T-cell (primary cell): ENCODE measurements at places on chromosomes 12 and 14.

DNA sequence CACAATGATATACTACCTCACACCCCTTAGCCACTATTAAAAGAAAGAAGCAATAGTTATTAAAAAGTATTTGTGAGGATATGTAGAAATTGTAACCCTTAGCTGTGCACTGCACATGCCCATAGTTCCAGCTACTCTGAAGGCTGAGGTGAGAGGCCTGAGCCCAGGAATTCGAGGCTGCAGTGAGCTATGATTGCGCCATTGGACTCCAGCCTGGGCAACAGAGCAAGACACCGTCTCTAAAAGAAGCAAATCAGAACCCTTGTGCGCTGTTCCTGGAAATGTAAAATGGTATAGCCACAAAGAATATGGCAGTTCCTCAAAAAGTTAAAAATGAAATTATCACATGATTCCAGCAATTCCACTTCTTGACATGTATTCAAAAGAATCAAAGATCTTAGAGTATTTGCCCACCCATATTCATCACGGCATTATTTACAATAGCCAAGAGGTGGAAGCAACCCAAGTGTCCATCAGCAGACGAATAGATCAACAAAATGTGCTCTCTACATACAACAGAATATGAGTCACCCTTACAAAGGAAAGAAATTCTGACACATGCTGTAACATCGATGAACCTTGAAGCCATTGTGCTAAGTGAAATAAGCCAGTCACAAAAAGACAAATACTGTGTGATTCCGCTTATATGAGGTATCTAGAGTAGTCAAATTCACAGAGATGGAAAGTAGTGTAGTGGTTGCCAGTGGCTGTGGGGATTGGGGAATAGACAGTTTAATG is 23.7 kb upstream of the YLPM1 start:
- H3K27me3 ChIP-seq = no peaks in the 10 kb centered on the region
- DNase-seq = no peak

DNA sequence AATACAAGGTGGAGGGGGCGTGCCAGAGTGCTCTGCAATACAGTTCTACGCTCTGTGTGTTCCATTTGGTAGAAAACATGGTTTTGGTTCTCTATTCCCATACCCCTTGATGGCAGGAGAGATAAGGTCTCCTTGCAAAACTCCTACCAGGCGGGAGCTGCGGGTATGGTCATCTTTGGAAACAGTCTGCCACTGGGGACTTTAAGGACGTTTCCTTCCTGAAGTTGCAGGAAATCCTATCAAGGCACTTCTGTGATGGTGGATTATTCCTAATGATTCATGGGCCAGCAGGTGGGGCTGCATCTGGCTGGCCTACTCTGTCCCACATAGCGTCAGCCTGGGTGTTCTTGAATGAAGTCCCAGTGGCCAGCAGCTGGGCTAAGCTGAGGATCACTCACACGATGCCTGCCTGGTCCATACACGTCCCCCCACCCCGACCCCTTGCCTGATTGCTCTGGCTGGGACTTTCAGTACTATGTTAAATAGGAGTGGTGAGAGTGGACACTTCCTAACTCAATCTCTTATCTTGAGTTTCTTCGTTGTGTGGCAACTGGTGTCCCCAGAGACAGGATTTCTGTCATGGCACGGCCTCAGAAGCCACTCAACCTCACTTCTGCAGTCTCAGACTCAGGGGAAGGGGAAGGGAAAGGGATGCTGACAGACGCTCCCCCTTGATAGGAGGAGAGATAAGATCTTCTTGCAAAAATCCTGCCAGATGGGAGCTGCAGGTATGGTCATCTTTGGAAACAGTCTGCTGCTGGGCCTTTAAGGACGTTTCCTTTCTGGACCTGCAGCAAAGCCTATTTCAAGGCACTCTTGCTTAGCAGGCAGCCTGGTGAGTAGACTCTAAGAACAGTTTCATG is 61.0 kb upstream of the FKBP4 start:
- H3K4me3 ChIP-seq = no peak overlapping the region
- no peak for DNase-seq
- H3K27ac ChIP-seq = no peak overlapping the region
- H3K27me3 ChIP-seq = no peaks in the 10 kb centered on the region
- H3K36me3 ChIP-seq = no peaks in the 10 kb centered on the region

- no peaks in the 10 kb centered on the region for H3K27me3 ChIP-seq
- no peak overlapping the region for H3K4me3 ChIP-seq
Observed at GRCh38 chr14:75044322-75044721, 6.9 kb downstream of the MLH3 start.

DNA sequence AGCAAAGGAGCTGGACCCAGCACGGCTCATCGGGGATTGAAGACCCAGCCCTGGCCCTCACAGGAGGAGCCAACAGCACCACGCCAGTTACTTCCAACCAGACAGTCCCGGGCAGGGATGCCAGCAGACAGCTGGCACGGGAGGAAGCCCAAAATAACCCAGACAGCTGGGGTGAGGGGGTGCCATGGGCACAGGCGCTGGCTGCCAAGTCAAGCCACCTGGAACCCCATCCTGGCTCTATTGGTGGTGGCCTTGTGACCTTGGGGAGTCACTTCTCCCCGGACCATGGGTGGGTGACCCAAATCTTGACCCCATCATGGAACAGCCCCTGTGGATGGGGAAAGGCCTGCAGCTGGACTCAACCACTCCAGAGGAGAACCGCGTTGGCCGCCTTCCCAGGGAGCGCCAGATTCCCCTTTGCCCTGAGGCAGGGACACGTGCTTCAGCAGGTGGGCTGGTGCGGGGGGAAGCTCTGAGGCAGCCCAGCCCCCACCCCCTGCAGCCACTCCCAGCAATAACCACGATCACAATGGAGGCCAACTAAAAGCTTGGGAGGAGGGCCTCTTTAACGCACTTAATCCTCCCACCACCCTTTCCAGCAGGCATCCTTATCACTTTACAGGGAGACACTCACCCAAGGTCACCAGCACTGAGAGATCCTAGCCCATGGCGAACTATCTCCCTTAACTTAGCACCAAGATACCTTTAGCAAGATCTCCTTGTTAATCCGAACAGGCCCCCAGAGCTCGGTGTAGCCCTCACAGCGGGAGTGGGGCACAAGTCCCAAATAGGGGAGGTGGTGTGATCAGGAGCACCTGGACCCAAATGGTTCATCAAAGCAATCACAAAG is 4.7 kb upstream of the RHOF start:
- H3K27me3 ChIP-seq = no peaks in the 10 kb centered on the region
- H3K4me3 ChIP-seq = peak overlapping the region; percentile 15
- H3K36me3 ChIP-seq = peaks cover 6% of the 10 kb centered on the region

DNA sequence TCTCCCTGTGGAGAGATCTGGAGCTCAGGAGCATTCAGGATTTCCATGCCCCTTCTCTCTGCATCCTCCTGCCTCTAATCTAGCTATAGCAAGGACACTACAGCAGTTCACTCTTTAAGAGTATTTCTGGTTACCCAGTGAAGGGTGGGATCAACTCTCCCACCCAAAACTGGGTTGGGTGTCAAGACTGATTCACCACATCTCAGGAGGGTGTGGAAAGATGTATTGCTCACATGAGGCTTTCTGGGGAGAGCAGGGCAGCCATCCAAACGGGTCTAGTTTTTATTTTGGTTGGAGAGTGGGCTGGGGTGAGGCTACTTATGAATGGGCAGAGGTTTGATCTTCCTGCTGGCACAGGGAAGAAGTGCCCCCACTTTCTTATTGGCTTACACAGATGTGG is 18.6 kb downstream of the C12orf75 start:
- no peak for DNase-seq
- H3K36me3 ChIP-seq = no peaks in the 10 kb centered on the region
- no peak overlapping the region for H3K27ac ChIP-seq
- no peak overlapping the region for H3K4me3 ChIP-seq
- peaks cover 4% of the 10 kb centered on the region for H3K4me1 ChIP-seq
- no peaks in the 10 kb centered on the region for H3K27me3 ChIP-seq

- H3K4me1 ChIP-seq = no peaks in the 10 kb centered on the region
- no peaks in the 10 kb centered on the region for H3K36me3 ChIP-seq
- no peaks in the 10 kb centered on the region for H3K27me3 ChIP-seq
- H3K27ac ChIP-seq = no peak overlapping the region
Observed at GRCh38 chr14:55470025-55470424, 29.6 kb upstream of the TBPL2 start.

GRCh38 chr14:44383636-44384035 is 123.4 kb downstream of the FSCB start:
- no peak overlapping the region for H3K27ac ChIP-seq
- H3K4me3 ChIP-seq = no peak overlapping the region
- no peaks in the 10 kb centered on the region for H3K27me3 ChIP-seq
- H3K36me3 ChIP-seq = no peaks in the 10 kb centered on the region
- no peaks in the 10 kb centered on the region for H3K4me1 ChIP-seq

DNA sequence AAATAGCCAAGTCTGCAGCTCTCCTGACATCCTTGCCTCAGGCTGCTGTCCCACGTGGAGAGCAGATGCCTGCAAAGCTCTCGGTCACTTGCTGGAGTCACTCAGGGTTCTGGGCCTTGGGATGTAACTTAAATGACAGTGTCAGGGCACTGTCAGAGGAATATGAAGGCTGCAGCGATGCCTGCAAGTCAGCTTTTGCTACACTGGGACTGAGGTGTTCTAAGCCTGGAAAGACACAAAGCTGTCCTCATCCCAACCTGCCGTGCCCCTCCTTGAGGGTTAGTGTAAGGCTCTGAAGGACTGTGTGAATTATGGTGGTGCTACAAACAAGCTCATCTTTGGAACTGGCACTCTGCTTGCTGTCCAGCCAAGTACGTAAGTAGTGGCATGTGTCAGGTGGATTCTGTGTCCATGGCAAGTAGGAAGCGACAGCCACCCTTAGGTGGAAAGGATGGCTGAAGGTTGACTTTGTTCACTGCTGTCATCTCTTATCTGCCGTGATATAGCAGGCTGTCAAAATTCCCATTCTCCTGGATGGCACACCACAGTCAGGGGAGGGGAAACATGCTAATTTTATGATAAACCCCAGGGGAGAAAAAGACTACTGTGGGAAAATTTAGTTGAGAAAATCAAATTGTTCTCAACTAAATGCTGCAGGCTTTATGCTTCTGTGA is 79.9 kb downstream of the DAD1 start:
- H3K4me3 ChIP-seq = peak overlapping the region; percentile 33
- peaks cover 51% of the 10 kb centered on the region for H3K4me1 ChIP-seq
- H3K27me3 ChIP-seq = no peaks in the 10 kb centered on the region
- DNase-seq = no peak
- H3K36me3 ChIP-seq = no peaks in the 10 kb centered on the region

- no peaks in the 10 kb centered on the region for H3K27me3 ChIP-seq
- no peak for DNase-seq
- H3K4me3 ChIP-seq = no peak overlapping the region
- no peak overlapping the region for H3K27ac ChIP-seq
Observed at GRCh38 chr12:68521321-68521839, 89.3 kb upstream of the RAP1B start.

- no peaks in the 10 kb centered on the region for H3K4me1 ChIP-seq
- peaks cover 30% of the 10 kb centered on the region for H3K36me3 ChIP-seq
- DNase-seq = no peak
- no peak overlapping the region for H3K27ac ChIP-seq
- no peaks in the 10 kb centered on the region for H3K27me3 ChIP-seq
Observed at GRCh38 chr12:113286712-113287111, 48.2 kb downstream of the SLC8B1 start.

GRCh38 chr12:1515428-1515827 is 79.0 kb downstream of the FBXL14 start:
- DNase-seq = no peak
- no peaks in the 10 kb centered on the region for H3K4me1 ChIP-seq
- H3K27ac ChIP-seq = no peak overlapping the region
- no peak overlapping the region for H3K4me3 ChIP-seq

GRCh38 chr14:34749408-34749807 is 35.0 kb upstream of the CFL2 start:
- H3K36me3 ChIP-seq = peaks cover 11% of the 10 kb centered on the region
- no peaks in the 10 kb centered on the region for H3K27me3 ChIP-seq
- DNase-seq = no peak
- no peaks in the 10 kb centered on the region for H3K4me1 ChIP-seq
- no peak overlapping the region for H3K4me3 ChIP-seq

- H3K4me3 ChIP-seq = no peak overlapping the region
- peaks cover 18% of the 10 kb centered on the region for H3K36me3 ChIP-seq
- no peaks in the 10 kb centered on the region for H3K27me3 ChIP-seq
Observed at GRCh38 chr12:100077367-100077766, 65.3 kb downstream of the BLTP3B start.

DNA sequence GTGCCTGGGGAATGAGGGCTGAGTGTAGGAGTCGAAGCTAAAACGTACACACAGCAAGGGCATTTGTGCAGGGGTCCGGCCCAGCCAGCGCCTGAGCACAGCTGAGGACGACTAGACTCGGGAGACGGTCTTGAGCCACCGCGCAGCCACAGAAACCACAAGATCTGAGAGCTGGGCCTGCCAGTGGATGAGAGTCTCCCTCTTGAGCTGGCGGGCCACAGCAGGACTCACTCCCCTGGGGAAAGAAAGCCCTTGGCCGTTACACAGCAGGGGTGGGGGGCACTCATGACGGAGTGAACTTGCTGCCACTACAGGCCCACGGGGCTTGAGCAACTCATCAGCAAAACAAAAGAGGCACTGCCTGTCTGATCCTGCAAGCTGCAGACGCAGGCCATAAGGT is 23.0 kb downstream of the STX2 start:
- no peaks in the 10 kb centered on the region for H3K27me3 ChIP-seq
- DNase-seq = no peak
- no peak overlapping the region for H3K4me3 ChIP-seq
- H3K36me3 ChIP-seq = no peaks in the 10 kb centered on the region
- no peak overlapping the region for H3K27ac ChIP-seq
- no peaks in the 10 kb centered on the region for H3K4me1 ChIP-seq

DNA sequence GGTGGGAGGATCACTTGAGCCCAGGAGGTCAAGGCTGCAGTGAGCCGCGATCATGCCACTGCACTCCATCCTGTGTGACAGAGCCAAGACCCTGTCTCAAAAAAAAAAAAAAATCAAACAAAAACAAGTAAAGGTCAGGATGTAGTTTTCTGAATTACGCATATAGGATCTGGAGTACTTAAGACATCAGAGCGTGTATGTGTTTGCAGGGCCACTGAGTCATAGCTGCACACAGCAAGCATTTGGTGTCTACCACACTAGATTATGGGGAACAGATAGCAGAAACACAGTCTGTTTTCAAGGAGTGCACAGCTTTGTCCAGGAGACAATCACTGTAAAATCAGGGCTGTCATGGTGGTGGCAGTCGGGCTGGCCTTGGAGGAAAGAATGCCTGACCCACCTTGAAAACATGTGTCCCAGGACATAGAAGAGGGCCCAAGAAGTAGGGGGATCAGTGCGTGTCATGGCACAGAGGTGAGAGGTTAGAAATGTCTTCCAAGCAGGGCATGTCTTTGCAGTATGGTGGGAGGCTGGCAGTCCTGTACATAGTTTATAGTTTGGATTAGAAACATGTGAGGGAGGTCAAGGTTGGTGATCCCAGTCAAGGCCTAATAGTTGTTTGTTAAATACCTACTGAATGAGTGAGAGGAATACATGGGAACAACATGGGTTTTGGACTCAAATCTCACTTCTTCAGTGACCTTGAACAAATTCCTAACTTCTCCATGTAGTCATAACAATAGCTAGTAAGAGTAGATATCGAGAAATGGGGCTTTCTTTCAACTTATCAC is 23.6 kb upstream of the C12orf71 start:
- no peaks in the 10 kb centered on the region for H3K27me3 ChIP-seq
- H3K4me3 ChIP-seq = no peak overlapping the region
- no peak for DNase-seq
- H3K4me1 ChIP-seq = no peaks in the 10 kb centered on the region

- H3K4me3 ChIP-seq = no peak overlapping the region
- H3K27me3 ChIP-seq = no peaks in the 10 kb centered on the region
- H3K4me1 ChIP-seq = no peaks in the 10 kb centered on the region
- DNase-seq = no peak
- H3K36me3 ChIP-seq = no peaks in the 10 kb centered on the region
Observed at GRCh38 chr12:70059373-70059772, 183.9 kb upstream of the CNOT2 start.
